ENCODE measurements at places on chromosomes 12 and 14.

DNA sequence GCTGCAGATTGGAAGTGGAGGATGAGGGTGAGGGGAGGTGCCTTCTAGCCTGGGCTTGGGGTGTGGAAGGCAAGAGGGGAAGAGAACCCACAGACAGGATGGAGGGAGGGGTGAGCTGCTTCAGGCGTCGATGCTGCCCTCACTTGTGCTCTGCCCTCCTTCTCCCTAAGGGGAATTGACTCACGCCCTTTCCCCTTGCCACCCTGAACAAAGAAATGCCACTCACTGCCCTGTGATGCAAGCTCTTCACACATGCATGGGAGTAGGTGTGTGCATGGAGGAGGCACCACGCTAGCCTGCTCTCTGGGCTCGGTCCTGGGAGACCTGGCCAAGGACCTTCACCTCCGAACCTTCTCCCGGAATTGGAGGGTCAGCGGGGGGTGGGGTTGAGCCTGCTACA lies 35.7 kb upstream of the PRMT8 start:
- DNase-seq: no peak

- no peak for DNase-seq
Observed at GRCh38 chr12:48882315-48882687, 16.6 kb upstream of the RND1 start.

GRCh38 chr14:75134644-75135043 lies 7.8 kb upstream of the NEK9 start:
- DNase-seq: no peak

DNA sequence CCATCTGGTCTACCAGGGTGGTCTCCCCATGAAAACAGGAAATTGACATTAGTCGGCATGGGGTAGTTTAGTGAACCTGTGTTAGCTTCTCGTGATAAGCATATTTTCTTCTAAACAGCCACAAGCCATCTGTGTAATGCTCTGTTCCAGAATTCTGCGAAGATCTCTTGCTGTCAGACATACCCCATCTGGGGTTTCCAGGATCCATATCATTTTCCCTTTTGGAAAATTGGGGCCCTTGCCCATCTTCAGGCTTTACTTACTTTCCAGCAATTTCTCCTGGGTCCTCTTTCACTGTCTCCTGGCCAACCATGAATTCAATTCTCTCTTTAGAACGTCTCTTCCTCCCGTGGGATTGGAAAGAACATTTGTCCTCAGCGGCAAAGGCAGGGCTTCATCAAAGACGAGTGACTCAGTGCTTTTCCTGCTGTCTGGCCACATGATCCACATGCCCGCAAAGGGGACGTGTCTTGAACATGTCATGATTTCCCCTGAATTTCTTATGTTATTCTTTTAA lies 21.4 kb upstream of the NCOR2 start:
- peak; percentile 79 for DNase-seq

GRCh38 chr12:113270709-113271009 lies 49.4 kb downstream of the TPCN1 start:
- DNase-seq: no peak

GRCh38 chr12:26896913-26897312 lies 40.9 kb downstream of the INTS13 start:
- DNase-seq: no peak

- DNase-seq: peak; percentile 72
Observed at GRCh38 chr12:121400332-121401139, 618 bp downstream of the RNF34 start.

DNA sequence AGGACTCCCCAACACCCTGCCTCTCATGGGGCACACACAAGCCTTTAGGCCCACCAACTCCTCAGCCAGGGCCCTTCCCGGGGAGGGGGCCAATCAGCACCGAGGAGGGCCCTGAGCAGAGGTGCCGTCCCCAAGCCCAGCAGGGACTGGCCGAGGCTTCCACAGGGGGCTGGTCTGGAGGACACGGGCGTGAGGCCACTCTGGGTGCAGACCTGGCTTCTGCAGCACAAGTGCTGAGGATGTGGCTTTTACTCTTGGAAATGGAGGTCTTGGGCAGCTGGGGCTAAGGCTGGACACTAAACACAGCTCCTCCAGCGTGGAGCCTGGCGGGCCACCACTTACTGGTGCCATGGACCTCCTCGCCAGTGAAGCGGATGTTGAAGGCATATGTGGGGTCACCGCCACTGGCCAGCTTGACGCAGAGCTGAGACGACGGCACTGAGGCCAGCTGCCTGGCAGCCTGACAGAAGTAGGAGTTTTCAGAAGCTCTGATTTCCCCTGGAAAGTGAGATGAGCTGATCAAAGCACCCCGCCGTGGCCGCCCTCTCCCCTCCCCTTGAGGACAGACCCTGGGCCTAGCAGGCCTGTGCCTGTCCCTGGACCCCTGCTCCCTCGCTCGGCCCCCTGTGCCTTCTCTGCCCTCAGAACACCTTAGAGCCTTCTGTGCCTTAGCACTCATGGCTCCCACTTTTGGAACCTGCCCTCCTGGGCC lies 44.0 kb downstream of the TRAFD1 start:
- peak; percentile 56 for DNase-seq

- DNase-seq: no peak
Observed at GRCh38 chr14:29712601-29713000, 215.0 kb downstream of the PRKD1 start.

GRCh38 chr14:68911594-68912227 lies 67.4 kb downstream of the ACTN1 start:
- peak; percentile 86 for DNase-seq

GRCh38 chr14:69688299-69688649 lies 76.9 kb downstream of the SUSD6 start:
- no peak for DNase-seq

DNA sequence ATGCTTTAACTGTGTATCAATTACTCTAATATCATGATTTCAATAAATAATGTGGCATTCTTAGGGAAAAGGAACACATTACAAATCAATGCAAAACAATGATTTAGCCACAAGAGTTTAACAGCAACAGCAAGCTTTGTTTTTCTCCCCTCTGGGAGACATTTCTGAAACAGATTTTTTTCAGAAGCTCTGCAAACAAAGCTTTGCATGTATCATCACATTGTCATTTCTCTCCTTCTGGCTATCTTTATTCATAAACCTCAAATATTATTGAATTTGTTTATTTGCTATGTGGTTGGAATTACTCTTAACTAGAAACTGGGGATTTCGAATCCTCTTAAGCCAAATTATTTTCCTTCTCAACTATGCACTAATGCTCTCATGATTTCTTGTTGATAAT lies 278.4 kb upstream of the ATXN7L3B start:
- DNase-seq: no peak

GRCh38 chr12:46174061-46174662 lies 94.7 kb downstream of the SLC38A1 start:
- DNase-seq: no peak

- peak; percentile 86 for DNase-seq
Observed at GRCh38 chr14:35374263-35374712, 30.3 kb downstream of the NFKBIA start.

GRCh38 chr14:22502007-22502406 lies 87.0 kb downstream of the DAD1 start:
- DNase-seq: peak; percentile 37

DNA sequence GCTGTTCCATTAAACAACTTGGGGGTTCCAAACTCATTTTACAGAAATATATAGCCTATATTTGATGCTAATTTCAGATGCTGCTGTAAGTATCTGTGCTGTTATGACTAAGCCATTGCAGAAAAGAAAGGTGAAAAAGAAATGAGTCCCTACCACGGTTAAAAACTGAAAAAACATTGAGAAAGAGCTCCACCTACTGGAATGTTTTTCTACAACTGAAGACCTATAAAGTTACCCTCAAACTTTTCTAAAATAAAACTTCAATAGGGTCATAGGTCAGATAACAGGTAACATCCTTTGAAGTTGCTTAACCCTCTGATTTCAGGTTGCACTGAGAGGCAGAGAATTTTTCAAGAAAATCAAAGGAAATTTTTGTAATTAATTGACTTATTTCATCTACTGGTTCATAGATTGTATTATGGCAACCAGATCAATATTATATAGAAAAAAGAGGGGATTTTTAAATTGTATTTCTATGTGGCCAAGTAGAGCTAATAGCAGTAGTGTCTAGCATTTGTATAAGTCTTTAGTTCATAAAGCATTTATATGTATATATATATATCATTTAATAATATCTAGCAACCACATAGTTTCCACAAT lies 279.9 kb downstream of the RPS29 start:
- DNase-seq: no peak

- no peak for DNase-seq
Observed at GRCh38 chr14:84937016-84937415, 592.9 kb upstream of the FLRT2 start.

DNA sequence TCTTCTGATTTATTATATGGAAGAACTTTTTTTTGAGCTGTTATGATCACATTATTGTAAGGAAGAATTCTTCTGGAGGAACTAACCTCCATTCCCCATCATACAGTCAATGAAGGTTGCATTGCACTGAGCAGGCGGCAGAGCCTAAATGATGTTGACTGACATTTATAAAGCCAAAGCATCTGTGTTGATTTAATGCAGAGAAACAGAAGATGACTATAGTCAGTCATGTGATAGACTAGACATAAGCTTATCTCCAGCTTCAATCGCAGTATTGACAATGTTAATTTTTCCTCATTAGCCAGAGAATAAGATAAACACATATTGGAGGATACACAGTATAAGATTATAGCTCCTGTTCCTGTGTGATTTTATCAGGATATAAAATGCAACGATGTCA lies 82.0 kb downstream of the PRICKLE1 start:
- DNase-seq: no peak

DNA sequence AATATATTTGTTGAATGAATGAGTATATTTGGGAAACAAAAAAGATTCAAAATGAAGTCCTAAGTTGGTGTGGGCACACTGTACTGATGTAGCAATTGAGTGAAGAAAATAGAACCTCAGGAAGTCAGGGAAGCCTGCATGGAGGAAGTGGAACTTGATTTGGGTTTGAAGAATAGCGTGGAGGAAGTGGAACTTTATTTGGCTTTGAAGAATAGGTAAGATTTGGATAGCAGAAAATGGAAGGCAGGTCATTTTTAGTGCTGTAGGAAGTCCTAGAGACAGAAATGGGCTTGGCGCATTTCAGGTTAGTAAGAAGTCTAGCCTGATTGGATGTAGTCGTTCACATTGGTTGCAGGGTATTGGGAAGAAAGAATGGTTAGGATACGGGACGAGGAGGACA lies 5.4 kb downstream of the C12orf75 start:
- no peak for DNase-seq

GRCh38 chr14:35631071-35631805 lies 97.3 kb downstream of the INSM2 start:
- no peak for DNase-seq

DNA sequence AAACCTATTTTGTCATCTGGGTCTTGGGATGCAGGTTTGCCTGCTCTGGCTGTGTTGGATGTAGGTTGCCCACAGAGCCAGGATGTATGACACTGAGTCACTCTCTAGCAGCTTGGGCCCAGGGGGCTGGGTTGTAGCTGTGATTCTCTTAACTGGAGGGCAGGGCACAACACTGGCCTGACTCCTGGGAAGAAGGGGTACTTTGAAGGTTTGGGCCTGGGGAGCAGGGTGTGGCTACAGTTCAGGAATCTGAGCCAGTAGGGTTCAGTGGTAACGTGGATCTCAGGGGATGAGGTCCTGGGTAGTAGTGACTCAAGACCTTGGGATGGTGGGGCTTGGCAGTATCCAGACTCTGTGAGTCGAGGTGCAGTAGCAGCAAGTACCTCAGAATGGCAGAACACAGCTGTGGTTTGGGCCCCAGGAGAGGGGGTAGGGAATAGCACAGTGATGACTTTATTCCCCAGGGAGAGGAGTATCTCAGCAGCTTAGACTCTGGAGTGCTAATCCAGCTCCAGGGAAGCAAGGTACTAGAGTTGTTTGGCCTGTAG lies 25.7 kb downstream of the TBC1D15 start:
- DNase-seq: no peak

GRCh38 chr14:44396226-44396625 lies 110.9 kb downstream of the FSCB start:
- no peak for DNase-seq

DNA sequence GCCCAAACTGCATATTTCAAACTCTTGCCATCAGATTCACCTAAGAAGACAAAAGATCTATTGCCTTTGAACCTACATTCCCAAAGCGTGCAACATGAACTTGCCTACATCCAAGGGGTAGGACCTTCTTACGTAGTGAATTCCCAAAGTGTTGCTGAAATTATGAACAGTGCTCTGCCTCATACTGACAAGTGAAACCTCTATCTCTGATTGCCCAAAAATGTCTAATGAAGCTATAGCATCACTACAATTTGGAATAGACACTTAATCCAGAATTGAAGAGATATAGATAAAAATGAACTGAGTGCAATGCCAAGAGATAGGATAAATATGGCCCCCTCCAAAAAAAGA lies 31.1 kb downstream of the CLEC2D start:
- DNase-seq: no peak

- peak; percentile 47 for DNase-seq
Observed at GRCh38 chr12:102406033-102406584, 74.3 kb downstream of the IGF1 start.

DNA sequence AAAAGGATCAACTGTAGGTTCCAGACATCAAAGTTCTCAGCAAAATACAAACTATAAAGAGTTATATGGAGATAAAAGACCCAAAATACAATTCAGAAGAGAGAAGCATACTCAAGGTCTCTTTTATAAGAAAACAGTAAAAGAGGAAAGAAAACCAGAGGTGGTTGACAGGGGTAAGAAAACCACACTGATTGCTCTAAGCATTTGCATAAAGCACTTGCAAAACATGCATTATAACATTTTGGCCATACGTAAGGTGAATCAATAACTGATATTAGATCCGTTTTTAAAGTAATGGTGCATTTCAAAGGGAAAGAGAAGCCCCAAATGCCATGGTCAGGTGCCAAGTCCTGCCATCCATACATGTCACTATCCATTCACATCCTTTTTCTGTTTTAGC lies 5.9 kb downstream of the DDHD1 start:
- DNase-seq: no peak

DNA sequence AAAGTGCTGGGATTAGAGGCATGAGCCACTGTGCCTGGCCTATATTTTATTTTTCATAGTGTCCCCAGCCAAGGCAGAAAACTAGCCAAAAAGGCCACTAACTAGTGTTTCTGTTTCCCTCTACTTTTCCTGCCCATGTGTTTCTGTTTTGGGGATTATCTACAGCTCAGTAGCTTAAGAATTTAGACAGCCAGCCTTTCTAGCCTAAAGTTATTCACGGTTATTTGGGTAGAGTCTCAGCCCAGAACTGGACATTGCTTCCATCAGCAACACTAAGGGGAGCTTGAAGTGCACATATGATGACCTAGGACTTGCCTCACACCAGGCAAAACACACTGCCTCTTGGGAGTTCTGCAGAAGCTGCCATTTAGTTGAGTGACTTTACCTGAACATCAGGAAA lies 17.9 kb downstream of the PROX2 start:
- no peak for DNase-seq

GRCh38 chr12:109871668-109872314 lies 8.6 kb downstream of the GLTP start:
- no peak for DNase-seq

GRCh38 chr12:85626001-85626783 lies 210.0 kb downstream of the RASSF9 start:
- no peak for DNase-seq

DNA sequence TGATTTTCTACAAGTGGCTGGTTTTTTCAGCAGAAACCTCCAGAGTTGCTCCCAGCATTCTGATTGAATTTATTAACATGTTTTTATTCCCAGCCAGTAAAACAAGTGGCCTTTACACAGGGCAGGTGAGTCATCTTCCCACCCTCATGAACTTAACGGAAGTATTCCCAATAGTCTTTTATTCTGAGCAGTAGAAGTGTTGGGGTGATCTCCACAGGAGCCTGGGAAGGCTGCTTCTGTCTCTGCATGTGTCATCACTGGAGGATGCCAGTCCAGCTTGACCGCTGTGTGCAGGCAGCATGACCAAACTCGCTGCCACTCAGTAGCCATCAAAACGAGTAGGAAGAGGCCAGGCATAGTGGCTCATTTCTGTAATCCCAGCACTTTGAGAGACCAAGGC lies 13.4 kb upstream of the DNAH10 start:
- no peak for DNase-seq
